ENCODE measurements at places on chromosomes 13 and 19. TPM values are rescaled to one million over a fixed set of nuclear protein-coding genes. Genes with fewer than 3 reads are reported as not detected.

GRCh38 chr13:97653443-97654140 is 219.6 kb downstream of the RAP2A start:
- no peak for DNase-seq

GRCh38 chr13:80454245-80454644 is 113.3 kb upstream of the SPRY2 start:
- DNase-seq, result no peak

SRRM5 gene
- not detected for total RNA-seq

PSPN gene
- total RNA-seq, result 1.4 TPM

CYP4F8 gene
- 14.5 TPM for total RNA-seq

DNA sequence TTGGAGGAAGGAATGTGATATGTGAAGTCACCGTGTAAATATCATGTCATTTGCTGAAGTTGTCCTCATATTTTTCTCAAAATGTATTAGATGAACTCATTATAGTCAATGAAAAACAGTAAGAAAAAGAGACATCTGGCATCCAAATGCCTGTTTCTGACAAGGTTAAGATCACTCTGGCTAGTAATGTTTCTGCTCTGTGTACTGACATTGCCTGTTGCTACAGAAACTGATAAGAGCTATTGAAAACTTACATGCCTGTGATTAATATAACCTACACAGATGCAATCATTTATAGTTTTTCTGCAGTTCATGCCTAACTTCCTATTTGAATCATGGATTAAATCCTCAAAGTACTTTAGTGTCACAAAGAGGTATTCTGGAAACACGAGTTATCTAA is 249.8 kb downstream of the NBEA start:
- no peak for DNase-seq

- no peak for DNase-seq
Observed at GRCh38 chr19:49413348-49413747, 9.9 kb downstream of the PTH2 start.

CABP5 gene
- total RNA-seq, result not detected

All from suprapubic skin (tissue), 4 donors.